GDM1 (cell line): ENCODE measurements at places on chromosomes 3 and 15.

DNA sequence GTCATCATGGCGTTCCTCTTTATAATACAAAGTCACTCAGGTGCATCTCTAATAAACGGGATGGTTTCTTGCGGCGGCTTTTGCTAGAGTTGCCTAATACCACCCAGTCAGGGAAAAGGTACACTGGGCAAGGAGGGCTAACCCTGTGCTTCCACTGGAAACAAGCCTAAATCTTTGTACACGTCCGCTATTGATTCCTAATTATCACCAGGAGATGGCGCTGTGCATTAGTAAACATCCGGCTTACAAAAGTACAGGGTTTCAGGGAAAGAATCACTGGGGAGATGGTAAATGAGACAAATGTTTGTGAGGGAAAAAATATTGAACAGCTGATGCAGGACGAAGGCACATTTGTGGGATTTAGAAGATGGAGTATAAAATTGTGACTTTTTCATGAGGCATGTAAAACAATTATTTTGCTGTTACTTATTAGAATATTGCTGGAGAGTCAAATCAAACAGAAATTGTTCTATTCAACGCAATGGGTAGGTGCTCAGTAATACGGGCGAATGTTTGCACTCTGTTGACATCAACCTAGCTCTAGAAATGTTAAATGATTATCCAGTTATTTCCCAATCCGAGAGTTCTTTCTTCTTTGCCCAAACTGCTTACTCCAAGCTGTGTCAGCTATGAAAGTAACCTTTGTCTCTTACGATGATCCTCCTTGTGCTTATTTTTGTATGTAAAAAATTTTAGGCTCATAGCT is 50.6 kb downstream of the GMNC start:
- DNase-seq, result no peak

DNA sequence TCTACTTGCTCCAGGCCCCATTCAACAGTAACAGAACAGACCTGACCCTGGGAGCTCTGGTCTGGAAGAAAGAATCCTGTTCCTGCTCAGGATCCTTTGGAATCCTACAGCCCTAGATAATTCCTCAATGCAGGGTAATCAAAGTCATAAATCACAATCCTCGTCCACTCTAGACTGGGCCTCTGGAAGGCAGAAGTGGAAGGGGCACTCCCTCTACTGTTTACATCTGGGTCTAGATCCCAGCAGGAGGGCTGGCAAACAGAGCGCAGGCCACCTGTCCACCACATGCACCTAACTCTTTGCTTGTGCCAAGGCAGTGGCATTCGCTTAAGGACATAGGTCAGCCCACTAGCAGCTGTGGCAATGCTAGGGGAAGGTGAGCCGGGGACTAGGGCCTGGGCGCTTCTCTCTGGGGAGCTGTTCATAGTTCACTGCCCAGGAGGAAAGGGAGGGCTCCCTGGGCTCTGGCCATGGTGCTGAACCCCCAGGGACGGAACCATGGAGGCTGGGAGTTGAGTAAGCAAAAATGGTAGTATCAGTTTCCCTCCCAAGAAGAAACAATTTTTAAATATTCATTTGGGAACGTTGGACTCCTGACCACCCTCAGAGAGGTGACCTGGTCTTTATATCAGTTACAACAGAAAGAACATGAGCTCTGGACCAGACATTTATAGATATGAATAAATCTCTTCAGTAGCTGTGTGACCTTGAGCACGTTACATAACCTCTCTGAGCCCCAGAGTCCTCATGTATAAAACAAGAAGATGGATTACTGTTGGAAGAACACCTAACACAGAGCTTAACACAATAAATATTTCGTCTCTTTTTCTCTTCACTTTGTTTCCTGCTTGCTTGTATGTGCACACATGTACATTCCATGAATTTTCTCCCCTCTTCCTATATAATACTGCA is 90.2 kb downstream of the NTRK3 start:
- no peak for DNase-seq

DNA sequence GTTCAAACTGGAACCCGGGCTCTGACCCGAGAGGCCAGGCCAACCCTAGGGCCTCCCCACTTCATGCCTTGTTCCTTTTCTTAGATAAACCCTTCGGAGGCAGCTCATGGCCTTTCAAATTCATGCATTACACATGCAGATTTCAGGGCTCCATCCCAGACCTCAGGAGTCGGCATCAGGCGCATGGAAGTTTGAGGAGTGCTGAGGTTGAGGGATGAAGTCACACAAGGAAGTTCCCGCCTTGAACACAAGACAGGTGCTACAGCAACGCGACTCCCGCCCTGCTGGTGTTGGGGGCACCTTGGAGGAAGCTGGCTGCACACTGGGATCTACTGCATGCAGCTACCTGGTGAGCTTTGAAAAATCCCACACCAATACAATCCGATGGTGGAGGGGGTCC is 245.2 kb upstream of the LYSMD4 start:
- DNase-seq, result no peak

- no peak for DNase-seq
Measured at GRCh38 chr3:107235193-107235927, 141.9 kb upstream of the CCDC54 start.

DNA sequence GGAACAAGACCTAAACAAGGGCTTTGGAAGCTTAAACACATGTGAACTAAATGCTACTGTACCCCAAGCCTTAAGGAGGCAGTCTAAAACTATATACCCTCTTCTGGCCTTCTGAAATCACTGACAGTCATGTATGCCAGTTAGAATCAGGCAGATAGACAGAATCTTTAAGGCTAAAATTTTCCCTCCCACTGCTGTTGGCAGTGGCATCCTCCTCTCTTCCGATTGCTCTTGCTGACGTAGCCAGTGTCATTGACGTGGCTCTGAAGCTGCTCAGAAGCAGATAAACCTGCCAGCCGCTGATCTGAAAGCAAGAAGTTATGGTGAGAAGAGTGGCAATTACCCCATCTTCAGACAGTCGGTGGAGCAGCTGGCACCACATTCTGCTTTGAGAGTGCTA is 3.3 kb downstream of the RYR3 start:
- DNase-seq, result no peak

GRCh38 chr3:175070946-175071345 is 211.8 kb downstream of the NAALADL2 start:
- DNase-seq, result no peak

GRCh38 chr15:69576948-69577351 is 124.3 kb downstream of the RPLP1 start:
- no peak for DNase-seq

DNA sequence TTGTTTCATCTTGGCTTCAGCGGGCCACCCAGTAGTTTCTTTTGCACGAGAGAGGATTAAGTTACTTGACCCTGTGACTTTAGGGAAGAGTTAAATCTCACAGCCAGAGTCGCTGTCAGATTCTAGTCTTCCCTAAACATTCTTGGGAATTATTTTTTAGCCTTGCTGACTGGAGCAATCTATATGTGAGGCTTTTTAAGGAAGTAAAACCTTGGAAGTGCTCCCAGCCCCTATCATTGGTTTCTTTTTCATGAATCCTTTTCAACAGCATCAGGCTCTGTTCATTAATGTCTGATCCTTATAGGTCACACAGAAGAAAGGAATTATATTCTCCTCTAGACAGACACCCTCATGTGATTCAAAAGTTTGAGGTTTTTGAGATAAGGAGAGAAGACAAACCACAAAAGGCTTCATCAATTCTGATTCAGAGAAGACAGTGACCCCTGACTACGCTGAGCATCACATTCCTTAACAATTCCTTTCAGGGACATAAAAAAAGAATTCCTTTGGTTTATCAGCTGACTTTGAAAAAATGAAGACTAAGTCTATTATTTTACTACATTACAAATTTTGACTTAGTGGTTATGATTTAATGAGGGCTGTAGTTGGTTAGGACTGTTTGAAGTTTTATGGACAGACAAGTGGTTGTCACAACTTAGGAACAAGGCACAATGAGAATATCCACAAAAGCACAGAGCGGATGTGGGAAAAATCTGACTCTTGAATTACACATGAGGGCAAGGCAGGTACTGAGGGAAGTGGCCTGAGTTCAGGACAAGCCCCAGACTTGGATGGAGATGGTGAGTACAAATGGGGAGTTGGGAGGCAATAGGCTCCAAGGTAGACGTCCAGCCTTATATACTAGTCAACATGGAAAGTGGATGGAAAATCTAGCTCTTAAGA is 171.1 kb upstream of the STT3B start:
- no peak for DNase-seq

GRCh38 chr3:7847021-7847420 is 654.6 kb upstream of the LMCD1 start:
- DNase-seq, result no peak

DNA sequence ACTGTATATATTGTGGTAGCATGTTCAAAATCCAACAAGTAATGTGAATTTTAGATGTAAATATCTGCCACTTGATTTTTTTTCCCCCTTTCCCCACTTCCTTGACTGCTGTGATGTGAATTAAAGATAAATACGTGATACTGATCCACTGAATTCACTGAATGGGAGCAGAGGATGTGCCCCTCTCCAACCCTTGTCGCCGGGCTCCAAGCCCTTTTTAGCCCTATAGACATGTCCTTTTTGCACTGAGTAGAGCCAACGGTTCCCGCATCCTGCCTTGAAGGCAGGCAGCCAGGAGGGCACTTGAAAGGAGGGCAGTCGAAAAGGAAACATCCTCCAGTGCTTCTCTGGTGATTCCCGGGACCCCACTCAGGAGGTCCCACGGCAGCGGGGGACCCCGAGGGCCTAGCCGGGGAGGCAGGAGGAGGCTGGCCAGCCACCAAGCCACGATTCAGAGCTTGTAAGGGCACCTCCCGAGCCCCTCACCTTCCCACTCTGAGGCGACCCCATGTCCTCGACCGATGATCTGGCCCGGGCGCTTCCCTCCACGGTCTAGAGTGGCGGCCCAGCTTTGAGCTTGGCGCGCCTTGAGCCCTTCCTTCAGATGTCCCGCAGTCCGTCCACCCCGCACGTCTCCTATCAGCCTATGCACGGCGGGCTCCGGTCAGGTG is 901 bp upstream of the MANF start:
- no peak for DNase-seq

DNA sequence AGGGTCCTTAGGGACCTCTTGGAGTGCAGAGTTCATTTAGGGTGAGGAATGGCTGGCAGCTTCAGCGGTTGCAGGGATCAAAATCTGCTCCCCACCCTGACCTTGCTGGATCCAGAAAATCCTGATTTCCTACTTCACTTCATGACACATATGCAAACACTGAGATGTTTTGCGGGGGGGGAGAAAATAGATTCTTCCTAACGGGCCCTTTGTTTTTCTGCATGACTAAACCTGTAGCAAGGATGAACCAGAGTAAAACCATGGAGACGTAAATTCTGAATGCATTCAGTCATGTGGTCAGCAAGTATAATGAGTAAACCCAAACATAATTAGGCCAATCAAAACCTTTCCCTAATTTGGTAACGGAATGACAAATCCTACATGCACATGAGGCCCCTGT is 20.0 kb upstream of the RBP1 start:
- DNase-seq, result no peak

DNA sequence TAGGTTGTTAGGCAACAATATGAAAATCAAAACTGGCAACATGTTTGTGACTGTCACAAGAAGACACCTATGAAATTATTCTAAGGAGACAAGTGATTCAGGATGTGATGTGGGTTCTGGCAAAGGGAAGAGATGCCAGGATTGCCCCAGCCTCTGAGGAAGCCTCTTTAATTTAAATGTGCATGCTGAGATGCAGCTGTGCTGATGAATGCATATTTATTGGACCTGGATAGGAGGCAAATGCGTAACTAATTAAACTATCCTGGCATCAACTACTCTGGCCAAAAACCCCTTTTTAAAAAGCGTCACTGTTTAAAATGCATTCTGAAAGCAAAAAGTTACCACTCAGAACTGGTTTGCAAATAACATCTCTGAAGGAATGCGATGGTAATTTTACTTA is 176.5 kb upstream of the DPH6 start:
- no peak for DNase-seq

DNA sequence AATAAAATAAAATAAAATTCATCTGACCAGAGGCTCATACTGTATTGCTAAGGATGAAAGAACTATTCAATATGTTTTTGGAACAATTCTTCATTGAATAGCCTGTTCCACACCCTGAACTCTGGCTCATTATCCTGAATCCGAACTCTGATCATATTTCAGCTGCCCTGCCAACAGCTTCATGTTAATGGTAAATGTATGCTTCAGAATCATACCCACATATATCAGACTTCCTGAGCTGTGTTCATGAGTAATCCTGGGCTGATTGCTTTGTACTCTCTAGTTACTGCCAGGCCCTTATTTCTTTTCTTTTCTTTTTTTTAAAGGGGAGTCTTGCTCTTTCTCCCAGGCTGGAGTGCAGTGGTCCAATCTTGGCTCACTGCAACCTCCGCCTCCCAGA is 11.8 kb downstream of the INO80 start:
- no peak for DNase-seq
